ENCODE measurements at places on chromosomes 5 and 9.

- no peak for DNase-seq
Observed at GRCh38 chr5:95565280-95565920, 10.5 kb downstream of the ARSK start.

DNA sequence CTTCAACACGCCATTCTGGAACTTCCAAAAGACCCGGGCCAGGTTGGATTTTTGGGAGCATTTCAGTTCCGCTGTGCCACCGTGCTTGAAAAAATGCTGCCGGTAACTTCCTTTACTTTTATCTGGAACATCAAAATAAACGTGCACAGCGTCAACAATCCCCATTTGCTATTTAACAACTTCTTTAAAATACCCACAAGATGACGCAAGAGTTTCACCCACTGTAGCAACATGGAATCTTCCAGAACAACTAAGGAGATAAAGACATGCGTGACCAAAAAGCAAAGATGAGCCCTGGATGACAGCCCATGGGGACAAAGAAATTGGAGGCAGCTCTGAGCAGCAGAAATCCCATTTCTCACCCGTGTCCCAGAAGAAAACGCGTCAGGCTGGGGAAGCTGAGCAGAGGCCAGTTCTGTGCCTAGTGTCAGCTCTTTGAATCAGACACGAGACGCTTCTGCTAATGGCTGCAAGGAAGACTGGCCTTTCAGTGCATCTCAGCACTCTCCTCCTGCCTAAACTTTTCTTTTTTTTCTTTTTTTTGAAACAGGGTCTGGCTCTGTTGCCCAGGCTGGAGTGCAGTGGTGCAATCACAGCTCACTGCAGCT is 61.3 kb downstream of the SECISBP2 start:
- DNase-seq = no peak

DNA sequence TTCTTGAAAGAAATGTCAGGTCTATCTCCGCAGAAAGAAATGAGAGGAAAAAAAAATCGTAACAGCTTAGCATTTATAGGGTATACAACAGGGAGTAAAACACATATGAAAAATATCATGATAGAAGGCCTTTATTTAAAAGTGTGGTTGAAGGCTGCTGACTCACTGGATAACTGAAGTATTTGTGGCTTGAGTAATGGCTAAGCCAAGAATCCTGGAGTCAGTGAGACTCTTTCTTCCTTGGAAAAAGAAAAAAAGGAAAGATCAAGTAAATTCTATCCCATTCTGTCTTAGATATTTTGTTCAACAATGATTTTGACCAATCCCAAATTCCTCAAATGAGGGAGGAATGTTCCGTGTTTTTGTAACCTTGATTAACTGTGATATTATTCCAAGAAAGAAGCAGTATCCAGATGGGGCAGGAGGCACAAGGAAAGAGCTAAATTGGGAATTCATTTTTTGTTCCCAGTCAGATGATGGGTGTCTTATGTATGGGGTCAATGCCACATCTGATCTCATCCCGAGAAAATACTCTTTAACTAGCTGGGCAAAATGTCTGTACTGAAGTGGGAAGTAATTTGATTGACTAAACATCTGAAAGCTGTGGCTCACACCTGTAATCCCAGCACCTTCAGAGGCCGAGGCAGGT is 64.3 kb upstream of the MYO10 start:
- no peak for DNase-seq

- DNase-seq = no peak
Observed at GRCh38 chr5:165919196-165919595, 2372.2 kb upstream of the WWC1 start.

GRCh38 chr9:137446851-137447471 is 5.8 kb upstream of the ENTPD8 start:
- DNase-seq = no peak

- DNase-seq = no peak
Observed at GRCh38 chr5:136084698-136085097, 47.9 kb upstream of the SMAD5 start.

DNA sequence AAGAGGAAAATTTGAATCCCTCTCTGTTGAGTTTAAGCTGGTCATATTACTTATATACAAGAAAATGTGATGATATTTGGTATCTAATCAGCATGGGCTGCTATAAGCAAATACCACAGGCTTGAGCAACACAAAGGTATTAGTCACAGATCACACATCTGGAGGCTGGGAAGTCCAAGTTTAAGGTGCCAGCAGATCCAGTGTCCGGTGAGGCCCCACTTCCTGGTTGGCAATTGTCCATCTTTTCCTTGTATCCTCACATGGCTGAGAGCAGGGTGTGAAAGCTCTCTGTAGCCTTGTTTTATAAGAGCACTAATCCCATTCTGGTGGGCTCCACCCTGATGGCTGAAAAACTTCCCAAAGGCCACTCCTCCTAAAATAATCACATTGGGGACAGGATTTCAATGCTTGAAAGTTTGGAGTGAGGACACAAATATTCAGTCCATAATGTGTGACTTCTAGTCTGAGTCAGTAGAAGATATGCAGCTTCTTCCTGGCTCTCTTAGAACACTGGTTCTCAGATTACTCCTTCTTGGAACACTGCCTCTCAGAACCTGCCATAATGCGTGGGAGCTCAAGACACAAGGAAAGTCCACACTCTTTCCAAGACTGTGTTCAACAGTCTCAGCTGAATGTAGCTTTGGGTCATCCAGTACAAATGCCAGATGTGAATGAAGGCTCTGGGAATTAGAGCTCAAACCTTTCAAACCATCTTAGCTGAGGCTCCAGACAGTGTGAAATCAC is 124.1 kb downstream of the PRDM9 start:
- no peak for DNase-seq

GRCh38 chr5:179451828-179452196 is 98.5 kb upstream of the RUFY1 start:
- no peak for DNase-seq

DNA sequence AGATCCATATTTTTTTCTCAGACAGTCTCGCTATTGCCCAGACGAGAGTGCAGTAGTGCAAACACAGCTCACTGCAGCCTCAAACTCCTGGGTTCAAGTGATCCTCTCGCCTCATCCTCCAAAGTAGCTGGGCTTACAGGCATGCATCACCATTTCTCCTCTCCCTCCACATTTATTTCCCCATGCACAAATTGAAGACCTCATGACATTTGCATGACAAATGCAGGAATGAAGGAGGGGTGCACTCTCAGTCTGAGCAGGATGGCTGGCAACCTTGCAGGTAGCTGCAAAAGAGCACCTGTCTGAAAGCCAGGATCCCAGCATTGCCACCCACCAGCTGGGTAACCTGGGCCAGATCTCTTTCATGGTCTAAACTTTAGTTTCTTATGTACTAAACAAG is 111.2 kb downstream of the SH3TC2 start:
- peak; percentile 38 for DNase-seq

GRCh38 chr9:133773889-133774655 is 35.9 kb upstream of the SARDH start:
- no peak for DNase-seq

DNA sequence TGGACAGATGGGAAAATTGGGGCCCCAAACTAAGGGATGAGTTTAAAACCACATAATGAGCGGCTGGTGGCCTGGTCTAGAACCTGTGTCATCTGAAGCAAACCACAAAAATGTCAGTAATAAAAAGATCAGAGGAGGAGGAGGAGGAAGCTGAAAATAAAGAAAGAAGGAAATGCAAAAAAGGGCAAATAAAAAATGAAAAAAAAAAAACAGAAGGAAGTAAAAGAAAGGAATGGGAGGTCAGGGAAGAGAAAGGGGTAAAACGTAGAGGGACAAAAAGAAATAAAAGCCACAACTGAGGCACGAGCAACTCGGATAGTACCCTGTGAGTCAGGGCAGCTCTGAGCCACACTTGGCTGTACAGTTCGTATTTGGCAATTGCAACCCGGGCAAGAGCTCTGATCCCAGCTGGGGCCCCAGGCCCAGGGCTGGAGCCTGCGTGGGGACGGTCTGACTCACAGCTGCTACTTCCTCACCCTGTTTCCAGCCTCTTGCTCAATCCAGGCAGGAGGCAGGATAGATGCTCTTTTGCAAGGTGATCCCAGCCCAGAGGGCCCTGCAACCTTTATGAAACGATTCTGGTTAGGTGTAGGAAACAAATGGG is 137.9 kb upstream of the TRIM32 start:
- no peak for DNase-seq

DNA sequence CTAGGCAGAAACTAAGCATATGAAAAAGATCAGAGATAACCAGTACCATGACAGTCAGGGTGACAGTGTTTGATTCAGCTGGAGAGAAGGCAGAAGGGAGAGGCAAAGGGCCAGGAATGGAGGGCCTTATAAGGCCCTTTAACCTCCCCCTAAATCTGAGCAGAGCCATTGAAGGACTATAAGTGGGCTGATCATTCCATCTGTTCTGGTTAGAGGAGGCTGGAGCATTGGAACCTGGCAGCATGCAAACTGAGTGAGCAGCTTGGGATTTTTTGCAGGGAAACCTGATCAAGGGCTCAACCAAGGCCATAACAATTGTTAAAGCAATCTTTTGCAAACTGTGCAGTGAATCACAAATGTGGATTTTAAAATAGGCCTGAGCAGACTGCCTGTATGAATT is 174.5 kb upstream of the DAP start:
- no peak for DNase-seq

DNA sequence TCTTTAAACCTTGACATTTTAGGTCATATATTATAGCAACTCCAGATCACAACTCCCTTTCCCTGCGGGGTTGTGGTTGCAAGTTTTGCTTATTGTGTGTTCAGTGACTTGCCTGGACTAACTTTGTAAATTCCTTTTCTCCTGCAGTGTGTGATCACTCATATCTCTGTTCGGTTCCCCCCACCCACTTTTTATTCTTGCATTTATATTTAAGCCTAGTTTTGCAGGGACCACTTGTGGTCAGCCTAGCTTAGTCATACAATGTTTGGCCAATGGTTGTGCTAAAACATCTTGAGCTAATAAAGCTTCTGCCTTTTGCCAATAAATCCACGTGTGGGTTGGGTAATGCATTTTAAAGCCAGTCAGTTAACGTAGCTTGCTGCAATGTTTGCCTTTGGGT is 146.5 kb upstream of the IRX4 start:
- DNase-seq = no peak

- no peak for DNase-seq
Observed at GRCh38 chr5:177232358-177232757, 71.2 kb downstream of the RAB24 start.

GRCh38 chr5:127988146-127988760 is 95.3 kb upstream of the SLC12A2 start:
- DNase-seq = no peak

DNA sequence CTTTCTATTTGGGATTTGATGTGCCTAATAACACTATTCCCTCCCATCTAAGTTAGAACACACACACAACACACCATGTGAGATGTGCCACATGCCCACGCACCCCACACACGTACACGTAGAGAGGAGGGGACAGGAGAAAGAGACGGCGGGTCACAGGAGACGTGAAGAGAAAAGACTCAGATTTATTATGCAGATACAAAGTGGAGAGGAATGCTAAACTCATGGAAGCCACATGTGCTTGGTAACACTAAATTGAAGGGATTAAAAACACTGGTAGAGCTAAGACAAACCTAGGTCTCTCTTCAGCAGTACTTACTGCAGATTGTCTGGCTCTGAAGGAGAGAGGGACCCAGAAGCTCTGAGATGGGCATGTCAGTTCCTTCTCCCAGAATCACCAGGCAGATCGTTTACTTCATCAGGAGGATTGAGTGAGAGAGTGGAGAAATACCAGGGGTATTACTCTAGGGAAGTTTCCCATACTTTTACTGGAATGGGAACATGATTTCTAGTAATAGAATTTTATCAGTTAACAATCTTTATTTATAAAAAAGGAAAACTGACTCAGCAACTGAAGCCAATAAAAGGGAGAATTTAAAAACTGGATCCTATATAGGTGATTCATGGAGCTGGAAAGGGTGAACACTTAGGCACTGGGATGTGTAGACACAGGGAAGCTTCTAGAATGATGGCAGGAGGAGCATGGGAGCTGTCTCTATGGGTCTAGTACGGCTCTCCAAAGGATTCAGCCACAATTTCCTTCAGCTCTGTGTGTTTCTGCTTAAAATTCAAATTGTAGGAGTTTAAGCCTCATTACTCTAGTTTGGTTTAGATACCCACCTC is 139.4 kb downstream of the MACIR start:
- DNase-seq = no peak

DNA sequence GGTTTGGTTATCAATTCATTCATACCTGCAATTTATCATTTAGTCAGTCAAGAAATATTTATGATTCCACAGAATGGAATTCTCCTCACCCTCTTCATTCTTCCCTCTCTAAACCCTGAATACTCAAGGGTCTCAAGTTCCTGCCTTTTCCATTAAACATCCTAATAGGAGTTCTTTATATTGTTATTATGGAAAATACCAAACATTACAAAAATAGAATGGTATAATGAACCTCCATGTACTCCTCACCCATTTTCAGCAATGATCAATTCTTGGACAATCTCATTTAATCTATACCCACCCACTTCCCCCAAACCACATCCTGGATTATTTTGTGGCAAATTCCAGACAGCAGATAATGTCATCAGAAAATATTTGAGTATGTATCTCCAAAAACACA is 74.5 kb downstream of the ADAMTS12 start:
- no peak for DNase-seq

DNA sequence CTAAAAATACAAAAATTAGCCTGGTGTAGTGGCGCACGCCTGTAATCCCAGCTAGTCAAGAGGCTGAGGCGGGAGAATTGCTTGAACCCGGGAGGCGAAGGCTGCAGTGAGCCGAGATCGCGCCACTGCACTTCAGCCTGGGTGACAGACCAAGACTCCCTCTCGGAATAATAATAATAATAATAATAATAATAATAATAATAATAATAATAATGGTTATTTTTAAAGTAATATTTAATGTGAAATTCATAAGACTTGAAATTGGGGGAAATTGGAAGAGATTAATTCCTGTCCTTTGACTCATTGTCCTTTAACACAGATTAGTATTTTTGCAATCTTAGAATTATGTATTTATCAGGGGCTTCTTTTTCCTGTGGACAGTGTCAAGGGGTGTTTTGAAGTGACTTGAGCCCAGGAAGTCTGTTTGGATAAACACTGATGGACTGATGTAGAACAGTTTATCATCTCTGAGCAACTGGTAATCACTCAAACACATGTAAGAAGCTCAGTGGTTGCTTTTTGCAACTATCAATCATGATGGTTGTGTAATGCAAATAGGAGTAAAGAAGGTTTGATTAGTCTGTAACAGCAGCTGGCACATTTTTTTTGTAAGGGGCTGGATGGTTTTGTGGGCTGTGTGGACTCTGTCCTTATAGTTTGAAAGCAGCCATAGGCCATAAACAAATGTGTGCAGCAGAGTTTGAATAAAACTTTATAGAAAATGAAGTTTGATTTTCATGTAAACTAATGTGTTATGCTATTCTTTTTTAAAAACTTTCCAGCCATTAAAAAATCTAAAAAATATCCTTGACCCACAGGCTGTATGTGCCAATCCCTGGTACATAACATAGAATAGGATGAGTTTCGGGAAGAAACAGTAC is 93.5 kb downstream of the F2RL2 start:
- DNase-seq = no peak

GRCh38 chr5:38719916-38720315 is 125.9 kb upstream of the OSMR start:
- no peak for DNase-seq

GRCh38 chr9:126916909-126917308 is 2.3 kb downstream of the RALGPS1 start:
- DNase-seq = no peak

- no peak for DNase-seq
Observed at GRCh38 chr5:5612096-5612495, 189.6 kb downstream of the ICE1 start.

Measured in iPS DF 19.7 (cell line).